ENCODE measurements at places on chromosomes 11 and 22.

DNA sequence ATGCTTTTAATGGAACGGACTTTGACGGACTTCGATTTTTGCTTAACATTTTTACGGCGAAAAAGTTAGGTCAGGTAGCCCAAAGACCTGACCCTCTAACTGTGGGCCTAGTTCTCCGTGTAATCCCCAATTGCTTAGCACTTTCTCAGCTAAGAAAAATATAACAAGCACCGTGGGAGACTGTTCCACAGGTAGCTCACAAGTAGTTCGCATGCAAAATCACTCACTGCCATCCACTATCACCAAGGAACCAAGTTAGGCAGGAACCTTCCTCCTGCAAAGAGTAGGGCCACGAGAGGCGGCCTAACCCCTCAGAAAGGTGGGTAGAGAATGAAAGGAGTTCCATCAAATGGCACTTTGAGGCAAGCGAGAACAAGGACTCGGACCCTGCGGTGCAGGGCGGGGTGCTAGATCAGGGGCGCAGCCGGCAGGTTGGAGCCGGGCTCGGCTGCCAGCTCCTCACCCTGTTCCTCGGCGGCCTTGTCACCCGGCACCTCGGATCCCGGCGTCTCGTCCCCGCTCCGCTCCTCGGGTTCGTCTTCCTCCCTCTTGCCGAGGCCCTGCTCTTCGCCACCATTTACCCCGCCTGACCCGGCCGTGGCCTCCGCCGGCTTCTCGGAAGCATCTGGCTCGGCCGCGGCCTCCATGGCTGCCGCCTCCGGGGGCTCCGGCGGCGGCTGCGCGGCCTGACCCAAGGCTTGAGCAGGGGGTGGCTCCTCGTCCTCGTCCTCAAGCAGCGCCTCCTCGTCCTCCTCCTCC, 922 bp downstream of the HNRNPUL2 start:
- no peak for DNase-seq

DNA sequence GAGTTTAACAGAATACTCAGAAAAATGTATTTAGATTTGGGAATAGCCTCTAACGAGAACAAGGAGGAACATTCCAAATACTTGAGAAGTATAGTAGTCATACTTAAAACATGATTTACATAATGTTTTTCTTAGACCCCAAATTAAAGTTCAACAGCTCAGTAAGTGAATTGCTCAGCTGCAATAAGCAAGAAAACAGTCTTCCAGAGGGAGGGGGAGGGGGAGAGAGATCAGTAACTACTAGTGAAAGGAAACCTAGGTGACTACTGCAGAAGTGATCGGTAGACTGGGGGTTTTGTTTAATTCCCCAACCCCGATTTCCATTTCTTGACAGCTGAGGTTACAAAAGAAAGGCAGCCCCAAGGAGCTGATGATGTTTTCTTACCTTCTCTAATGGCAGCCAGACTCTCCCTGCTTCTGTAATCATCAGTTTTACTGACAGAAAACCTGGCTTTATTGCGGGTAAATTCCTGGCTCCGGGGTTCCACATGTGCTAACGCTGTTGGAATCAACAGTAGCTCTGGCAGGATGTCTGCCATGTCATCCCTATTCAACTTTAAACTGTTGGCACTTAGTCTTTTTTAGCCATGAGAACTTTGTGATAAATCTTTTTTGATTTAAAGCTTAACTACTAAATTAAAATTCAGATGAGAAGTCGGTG, 82.4 kb upstream of the BIRC3 start:
- peak; percentile 51 for DNase-seq

DNA sequence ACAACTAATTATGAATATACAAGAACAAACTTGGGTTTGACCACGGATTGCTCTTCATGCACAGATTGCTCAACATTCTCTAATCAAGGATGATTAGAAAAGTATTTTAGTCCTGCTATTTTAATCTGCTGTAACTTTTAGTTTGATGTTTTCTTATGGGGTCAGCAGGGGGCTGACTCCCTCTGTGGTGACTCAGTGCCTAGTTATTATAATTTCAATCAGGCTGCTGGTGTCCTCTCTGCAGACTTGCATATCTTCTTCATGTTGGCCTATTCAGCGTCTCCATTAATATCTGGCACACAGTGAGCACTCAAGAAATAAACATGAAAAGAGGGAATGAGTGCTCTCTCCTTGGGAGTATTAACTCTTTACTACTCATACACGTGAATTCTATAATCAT, 223.8 kb upstream of the DDI1 start:
- DNase-seq = peak; percentile 65

DNA sequence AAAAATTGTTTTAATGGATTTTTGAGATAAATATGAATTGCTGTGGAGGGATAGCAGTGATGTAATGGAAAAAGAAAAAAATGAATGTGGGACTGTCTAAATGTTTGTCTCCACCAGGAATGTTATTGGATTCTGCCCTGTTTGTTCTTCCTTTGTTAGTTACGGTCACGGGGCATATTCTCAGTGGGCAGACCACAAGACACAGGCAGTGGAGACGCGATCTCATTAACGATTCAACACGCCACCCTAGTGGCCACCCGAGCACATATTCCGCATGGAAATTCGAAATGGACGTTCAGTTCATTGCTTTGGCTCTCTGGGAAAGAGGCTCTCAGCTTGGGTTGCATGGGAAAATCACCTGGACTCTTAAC, 151.8 kb upstream of the TTC12 start:
- no peak for DNase-seq

DNA sequence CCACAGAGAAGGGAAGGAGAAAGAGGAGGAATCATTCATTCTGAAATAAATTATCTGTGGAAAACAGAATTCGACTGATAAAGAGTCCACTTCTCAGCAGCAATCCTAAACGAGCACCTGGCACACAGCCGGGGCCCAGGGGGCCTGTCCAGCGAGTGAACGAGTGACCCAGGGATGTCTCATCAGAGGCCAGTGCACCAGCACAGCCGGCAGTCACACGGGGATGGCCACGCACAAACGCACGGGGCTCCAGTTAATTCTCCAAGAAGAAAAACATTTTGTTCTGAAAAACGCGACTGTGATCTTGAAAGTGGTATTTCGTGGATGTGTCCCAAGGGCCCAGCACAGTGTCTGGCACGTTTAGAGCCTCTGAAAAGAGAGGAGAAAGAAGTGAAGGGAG, 154.6 kb downstream of the BRD1 start:
- no peak for DNase-seq

GRCh38 chr11:72959998-72960731, 146.0 kb downstream of the ATG16L2 start:
- DNase-seq = no peak

GRCh38 chr22:25748140-25748539, 6.2 kb downstream of the MYO18B start:
- no peak for DNase-seq

DNA sequence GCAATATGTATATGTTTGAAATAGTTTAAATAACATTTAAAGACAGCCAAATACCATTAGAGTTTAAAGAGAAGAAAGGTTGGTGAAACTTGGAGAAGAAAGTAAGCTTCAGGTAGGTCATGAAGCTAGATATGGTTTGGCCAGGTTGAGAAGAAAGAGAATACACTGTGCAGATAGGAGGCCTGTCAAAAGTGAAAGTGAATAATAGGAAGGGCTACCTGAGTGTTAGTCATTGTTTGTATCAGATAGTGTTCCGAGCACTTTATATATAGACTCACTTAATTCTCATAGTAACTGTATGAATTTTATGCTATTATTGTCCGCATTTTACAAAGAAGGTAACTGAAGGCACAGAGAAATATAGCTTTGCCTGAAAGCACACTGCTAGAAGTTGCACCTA, 56.9 kb downstream of the USP47 start:
- DNase-seq = no peak

DNA sequence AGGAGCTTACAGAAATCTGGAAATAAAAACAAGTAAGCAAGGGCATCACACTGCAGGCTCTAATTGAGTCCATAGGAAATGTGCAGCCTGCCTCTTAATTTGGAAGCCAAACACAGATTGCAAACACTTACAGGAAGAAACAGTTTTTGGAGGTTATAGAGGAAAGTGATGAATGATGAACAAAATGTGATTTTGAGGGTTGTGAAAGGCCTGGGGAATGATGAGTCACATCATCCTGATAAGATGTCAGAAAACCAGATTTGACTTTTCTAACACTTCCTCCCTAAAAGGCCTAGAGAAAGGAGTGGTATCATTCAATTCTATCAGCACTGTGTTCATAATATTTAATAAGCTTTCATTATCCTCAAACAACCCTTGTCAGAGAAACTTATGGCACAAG, 96.6 kb upstream of the POU2AF2 start:
- DNase-seq = peak; percentile 28

- DNase-seq = peak; percentile 81
Measured at GRCh38 chr11:12864316-12865156, 144.6 kb upstream of the RASSF10 start.

DNA sequence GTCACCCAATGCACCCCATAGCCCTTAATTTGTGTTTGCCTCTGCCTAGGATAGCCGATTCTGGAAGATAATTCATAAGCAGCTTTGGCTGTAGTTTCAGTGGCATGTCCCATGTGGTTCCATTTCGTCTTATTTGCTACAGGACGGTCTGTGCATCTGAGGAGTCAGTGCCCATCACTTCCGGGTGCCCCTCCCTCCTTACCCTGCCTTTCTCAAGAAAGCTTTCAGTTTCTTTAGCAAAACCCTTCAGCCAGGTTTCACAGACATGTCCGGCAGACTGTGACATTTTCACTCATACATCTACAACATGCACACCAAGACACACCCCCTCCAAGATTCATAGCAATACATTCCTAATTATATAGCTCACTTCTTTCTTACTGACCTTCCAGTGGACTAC, 14.3 kb downstream of the TP53AIP1 start:
- DNase-seq = no peak

DNA sequence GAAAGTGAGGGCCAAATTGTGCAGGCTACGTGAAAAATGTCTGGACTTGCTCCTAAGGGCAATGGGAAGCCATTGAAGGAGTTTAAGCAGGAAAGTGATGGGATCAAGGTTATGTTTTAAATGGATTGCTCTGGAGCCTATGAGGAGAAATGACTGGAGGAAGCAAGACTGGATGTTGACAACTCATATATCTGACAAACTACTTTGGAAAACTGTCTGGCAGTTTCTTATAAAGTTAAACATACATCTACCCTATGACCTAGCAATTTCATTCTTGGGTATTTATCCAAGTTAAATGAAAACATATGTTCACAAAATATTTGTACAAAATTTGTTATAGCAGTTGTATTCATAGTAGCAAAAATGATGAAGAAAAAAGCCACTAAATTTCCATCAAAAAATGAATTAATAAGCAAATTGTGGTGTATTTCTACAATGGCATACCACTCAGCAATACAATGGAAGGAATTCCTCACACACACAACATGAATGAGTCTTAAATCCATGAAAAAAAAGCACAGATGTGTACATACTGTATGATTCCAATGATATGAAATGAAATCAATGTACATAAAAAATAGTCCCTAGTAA, 24.1 kb downstream of the FZD4 start:
- peak; percentile 56 for DNase-seq

GRCh38 chr11:48172818-48173609, 43.6 kb upstream of the OR4B1 start:
- peak; percentile 67 for DNase-seq

GRCh38 chr11:75394085-75394840, 5.1 kb upstream of the RPS3 start:
- DNase-seq = no peak

DNA sequence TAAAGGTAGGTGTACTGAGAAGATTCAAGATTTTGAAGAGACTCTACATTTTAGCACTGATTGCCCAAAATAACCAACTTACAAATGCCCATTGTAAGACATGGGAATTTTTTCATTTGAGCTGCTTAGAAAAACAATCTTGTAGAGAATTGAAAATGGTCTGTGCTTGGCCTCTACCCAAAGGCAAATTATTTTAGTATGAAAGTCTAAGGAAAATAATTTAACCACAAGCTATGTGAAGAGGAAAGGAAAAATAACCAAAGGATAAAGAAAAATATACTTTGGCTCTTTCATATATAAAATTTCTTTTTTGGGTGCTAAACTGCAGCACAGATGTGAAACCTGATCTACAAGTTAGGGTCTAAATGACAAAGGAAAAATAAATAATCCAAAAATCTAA, 54.9 kb downstream of the ME3 start:
- DNase-seq = peak; percentile 88

GRCh38 chr11:57378186-57378585, 2.8 kb downstream of the PRG3 start:
- no peak for DNase-seq

- no peak for DNase-seq
Measured at GRCh38 chr11:67312187-67313021, 9.1 kb downstream of the SSH3 start.

- no peak for DNase-seq
Measured at GRCh38 chr22:39194098-39194497, 41.6 kb upstream of the CBX7 start.

DNA sequence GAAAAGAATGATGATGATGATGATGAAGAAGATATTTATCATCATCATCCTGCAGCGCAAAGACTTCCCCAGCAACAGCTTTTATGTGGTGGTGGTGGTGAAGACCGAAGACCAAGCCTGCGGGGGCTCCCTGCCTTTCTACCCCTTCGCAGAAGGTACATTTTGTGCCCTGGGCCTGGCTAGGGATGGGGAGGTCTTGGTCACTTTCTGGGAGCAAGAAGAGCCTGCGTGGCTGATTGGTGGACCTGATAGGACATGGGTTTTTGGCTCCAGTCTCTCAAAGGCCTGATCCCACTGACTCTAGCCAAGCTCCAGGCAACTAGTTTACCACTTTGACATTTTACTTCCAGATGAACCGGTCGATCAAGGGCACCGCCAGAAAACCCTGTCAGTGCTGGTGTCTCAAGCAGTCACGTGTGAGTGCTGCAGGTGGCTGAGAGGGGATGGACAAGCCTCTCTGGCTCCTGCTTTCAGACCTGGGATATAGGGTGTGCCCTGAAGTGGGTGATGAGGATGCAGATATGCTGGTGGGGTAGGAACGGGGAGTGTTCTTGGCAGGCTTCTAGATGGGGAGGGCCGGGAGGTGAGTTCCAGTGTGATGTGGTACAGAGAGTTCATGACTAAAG, 5.3 kb downstream of the SIDT2 start:
- no peak for DNase-seq

GRCh38 chr11:8168485-8169257, at the start of gene RIC3:
Gene RIC3 (minus strand): TSS chr11:8169025. CDS start chr11:8168989, 36 bp downstream.
- no peak for DNase-seq

GRCh38 chr11:106491751-106492150, 414.3 kb downstream of the AASDHPPT start:
- DNase-seq = no peak

DNA sequence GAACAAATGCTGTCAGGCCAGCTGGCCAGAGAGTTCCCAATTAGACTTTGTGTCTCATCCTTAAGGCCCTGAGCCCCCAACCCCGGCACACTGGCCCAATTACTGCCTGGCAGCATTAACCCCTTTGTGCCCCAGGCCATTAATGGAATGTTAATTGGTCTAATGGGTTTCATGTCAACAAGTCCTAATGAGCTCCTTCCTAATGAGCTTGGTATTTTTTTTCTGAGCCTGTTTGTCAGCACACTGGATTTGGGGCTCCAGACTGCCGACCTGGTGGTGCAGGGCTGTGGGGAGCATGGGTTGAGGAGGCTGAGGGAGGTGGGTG, 148.8 kb downstream of the FEZ1 start:
- no peak for DNase-seq

- no peak for DNase-seq
Measured at GRCh38 chr22:43878831-43879550, 12.8 kb downstream of the PNPLA5 start.

All from fibroblast of skin of scalp (primary cell).